ENCODE measurements at places on chromosomes 5 and 9.

DNA sequence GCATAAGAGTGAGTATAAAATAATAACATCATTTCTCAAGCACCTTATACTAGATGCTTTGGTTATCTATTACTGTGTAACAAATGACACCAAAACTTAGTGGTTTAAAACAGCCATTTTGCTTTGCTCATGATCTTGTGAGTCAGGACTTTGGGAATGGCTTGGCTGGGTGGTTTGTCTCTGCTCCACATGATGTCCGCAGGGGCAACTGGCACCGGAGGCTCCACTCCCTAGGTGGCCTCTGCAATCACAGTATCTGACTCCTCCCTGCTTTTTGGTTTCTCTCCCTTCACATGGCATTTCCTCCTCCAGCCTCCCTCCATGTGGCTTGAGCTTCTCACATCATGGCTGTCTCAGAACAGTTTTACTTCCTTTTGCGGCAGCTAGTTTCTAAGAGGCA is 259.5 kb downstream of the GAS1 start:
- DNase-seq, result no peak

DNA sequence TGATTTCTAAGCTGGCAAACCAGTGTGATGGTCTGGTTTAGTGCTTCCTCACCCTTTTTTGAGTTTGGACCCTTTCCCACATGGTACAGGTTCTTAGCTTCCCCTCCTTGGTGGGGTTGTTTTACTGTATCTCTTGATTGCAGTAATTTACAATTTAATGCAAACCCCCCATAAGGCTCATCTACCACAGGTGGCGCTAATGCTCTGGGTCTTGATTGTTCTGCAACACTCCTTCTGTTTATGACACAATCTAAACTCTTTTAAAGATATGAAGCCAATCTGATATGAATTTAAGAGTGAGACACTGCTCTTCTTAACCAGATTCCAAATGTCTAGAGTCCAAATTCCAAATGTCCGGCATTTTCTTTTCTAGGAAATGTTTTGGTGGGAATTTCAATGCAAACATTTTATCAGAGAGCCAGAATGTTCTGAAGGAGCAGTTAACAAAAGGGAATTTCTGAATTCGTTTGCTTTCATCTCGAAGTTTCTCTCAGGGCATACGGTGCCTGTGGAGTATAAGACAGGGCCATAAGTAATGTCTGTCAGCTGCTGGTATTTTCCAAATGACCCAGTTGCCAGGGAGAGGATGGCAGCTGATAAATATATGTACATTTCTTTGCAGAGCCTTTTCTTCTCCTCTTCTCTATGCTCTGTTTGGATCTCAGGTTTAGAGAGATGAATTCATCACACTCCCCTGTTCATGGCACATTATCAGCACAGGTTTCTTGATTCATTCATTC is 246.8 kb downstream of the ARHGAP26 start:
- peak; percentile 22 for DNase-seq

DNA sequence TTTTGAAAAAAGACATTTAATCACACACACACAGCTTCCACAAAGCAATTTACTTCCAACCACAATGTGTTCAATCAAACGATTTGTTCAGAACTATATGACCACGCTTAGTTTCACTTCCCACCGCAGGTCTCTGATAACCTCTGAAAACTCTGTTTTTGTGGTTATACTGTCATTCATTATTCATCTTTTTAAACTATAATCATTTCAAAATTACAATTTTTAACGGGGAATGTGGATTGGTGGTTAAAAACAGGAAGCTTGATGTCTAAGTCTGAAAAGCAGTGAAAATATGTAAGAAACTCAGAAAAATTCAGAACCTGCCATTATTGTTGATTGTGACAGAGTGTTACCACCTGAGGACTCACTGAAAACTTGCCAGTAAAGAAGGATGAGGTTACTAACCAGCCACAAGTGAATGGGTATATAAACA is 12.7 kb upstream of the TMEM174 start:
- no peak for DNase-seq

DNA sequence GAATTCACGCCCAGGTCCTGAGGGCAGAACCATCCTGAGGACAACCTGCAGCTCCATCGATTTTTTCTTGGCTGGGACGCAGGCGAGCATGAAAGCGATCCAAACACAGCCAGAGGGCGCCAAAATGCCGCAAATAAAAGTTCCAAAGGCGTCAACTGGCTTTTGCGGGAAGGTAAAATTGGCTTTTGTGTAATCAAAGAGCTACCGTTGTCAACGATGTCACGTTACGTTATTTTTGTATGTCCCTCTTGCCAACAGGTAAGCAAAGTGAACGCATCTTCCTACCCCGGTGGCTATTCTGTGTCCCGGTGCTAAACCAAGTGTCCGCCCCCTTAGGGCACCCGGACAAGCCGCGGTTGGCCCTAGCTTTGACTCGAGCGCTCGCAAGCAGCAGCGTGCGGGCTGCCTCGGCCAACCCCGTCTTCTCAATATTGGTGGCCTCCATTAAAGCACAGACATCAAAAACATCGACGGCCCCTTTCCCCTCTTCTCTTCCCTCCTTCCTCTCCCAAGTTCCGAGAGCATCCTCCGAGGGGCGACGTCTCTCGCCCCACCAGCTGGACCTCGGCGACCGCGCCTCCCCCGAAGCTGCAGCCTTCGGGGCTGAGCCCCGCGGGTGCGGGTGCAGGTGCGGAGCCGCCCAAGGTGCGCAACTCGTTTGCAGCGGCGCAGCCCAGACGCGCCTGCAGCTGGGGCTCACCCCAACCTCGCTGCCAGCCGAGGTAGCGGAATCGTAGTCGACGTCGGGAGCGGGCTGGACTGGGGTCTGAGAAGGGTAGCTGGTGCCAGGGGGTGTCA is 1.1 kb upstream of the BASP1 start:
- no peak for DNase-seq

DNA sequence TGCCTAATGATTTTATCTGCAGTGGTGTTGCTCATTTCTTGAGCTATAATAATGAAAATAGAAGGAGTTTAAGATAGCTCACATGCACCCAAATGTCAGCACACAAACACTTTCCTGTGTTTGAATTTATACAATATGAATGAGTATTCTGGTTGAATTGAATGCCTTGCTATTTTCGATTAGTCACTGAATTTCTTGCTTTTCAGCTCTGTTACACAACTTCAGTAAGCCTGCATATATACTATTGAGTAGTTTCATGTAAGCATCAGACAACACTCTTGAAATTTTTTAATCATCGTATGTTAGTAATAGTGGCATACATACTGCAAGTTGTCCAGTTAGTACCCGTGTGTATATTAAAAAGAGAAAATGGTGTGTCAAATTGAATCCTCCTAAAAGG is 281.5 kb upstream of the GRIA1 start:
- no peak for DNase-seq

DNA sequence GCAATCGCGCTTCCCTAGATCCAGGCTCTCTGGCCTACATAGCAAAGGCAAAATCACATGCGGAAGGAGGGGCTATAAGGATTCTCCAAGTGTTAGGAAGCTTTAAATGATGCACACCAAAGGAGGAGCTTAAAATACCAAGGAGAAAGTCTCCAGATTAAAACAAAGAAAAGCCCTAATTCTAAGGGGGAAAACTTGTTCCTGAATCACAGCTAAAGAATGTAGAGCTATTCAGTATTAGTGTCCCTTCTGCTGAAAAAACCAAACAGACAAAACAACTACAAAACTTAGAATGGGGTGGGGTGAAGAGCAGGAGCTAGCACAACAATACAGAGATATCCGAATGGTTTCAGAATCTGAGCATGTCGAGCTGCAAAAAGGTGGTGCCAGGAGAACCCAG is 213.7 kb downstream of the DCP2 start:
- DNase-seq, result no peak

GRCh38 chr9:133560311-133560710 is 25.8 kb downstream of the ADAMTSL2 start:
- no peak for DNase-seq

GRCh38 chr9:116933251-116933650 is 246.1 kb downstream of the TRIM32 start:
- DNase-seq, result no peak

DNA sequence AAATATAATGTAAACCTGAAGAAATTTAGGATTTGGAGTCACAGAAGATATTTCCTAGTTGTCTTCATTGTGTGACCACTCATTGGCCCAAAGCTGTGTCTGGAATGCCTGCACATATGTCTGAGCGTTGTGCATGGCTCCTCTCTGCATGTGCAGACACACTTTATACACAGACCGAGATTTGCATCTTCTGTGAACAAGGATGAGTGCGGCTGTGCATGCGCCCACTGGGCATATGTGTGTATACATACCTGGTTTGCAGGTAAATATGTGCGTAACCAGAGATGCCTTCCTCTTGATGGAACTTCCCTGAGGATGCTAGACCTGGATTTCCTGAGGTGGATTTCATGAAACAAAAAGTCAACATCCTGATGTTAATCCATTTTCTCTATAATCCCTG is 19.1 kb downstream of the PHF2 start:
- no peak for DNase-seq

DNA sequence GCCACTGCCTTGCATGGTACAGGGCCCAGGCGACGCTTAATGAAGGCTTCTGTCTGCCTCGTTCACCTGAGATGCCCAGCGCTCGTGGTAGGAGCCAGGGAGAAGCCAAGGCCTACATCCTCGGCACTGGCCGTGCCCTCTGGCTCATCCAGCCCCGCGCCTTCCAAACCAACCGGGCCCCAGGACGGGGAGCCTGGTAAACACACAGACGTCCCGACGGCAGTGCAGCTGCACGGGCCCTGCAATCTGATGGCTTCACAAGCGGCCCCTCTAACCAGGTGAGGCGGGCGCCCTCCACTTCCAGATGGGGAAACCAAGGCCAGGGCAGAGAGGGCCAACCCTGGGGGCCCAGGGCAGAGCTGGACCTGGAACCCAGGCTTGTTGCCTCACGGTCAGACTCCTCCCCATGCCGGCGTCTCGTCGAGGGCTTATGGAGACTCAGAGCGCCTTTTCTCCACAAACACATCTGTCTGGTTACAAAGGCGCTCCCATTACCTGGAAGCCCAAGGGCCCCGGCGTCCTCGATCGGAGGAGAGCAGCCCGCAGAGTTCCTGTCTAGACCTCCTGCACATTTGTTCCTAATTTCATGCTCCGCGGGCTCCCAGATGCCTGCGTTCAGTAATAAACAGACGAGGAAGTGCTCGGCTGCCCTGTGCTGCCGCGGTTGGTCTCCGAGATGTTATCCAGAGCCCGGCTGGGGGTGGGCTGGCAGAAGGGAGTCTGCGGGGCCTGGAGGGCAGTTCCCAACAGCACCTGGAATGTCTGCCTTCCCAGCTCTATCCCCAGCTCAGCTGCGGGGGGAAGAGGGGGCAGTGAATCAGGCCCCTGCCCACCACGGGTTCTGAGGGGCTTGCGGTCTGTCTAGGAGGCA is 23.5 kb downstream of the FAM163B start:
- no peak for DNase-seq

GRCh38 chr5:167664222-167664804 is 627.1 kb upstream of the WWC1 start:
- no peak for DNase-seq

DNA sequence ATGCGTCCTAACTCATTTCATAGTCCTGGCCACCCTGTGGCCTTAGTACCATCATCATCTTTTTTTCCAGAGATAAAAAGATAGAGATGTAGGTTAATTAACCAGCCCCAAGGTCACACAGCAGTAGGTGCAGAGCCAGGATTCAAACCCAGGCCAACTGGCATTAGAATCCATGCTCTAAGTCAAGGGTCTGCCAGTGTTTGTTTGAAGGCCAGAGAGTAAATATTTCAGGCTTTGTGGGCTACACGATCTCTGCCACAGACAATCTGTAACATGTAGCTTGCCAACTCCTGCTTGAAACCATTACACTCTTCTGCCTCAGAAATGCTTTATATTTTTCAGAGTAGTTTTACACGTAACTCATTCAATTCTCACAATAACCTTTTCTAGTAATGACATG is 119.6 kb downstream of the EFNA5 start:
- no peak for DNase-seq

GRCh38 chr5:57338068-57338867 is 144.3 kb downstream of the ACTBL2 start:
- DNase-seq, result no peak

DNA sequence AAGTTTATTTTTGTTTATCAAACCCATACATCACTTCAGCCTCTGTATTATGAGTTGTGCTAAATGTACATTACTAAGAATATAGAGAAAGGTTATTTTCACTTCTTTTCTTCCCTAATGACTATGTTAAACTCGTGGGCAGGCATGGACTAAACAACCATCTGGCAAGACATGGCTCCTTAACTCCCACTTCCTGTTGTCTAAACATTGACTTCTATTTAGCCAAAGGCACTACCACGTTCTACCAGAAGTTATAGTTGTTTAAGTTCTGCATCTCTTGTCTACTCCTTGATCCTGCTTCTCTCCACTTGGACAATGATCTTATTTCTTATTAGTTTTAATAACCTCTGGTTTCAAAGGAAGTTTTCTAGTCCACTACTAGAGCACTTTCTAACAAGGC is 136.1 kb downstream of the MACIR start:
- DNase-seq, result no peak

DNA sequence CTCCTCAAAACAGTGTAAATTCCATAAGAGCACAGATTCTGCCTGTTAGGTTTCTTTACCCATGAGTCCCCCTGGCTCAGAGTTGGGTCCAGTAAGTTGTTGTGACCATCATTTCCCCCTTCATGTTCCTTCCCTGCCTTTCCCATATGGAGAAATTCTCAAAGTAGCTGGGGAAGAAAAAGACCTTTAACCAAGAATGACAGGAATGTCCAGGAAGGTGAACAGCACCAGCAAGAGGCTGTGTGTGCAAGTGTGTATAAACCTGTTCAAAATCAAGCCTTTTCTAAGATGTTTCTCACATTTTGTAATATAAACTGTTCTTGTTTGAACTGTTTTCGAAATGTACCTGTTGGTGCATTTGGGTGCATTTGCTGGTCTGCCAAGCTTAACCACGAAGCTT is 238.2 kb downstream of the SLIT3 start:
- DNase-seq, result no peak

GRCh38 chr9:86098824-86099700 is at the start of gene GOLM1:
Gene GOLM1 (minus strand): TSS chr9:86099558. CDS start chr9:86079320, 20,238 bp downstream.
- DNase-seq, result no peak

GRCh38 chr5:151961557-151961956 is 36.9 kb upstream of the GLRA1 start:
- no peak for DNase-seq

DNA sequence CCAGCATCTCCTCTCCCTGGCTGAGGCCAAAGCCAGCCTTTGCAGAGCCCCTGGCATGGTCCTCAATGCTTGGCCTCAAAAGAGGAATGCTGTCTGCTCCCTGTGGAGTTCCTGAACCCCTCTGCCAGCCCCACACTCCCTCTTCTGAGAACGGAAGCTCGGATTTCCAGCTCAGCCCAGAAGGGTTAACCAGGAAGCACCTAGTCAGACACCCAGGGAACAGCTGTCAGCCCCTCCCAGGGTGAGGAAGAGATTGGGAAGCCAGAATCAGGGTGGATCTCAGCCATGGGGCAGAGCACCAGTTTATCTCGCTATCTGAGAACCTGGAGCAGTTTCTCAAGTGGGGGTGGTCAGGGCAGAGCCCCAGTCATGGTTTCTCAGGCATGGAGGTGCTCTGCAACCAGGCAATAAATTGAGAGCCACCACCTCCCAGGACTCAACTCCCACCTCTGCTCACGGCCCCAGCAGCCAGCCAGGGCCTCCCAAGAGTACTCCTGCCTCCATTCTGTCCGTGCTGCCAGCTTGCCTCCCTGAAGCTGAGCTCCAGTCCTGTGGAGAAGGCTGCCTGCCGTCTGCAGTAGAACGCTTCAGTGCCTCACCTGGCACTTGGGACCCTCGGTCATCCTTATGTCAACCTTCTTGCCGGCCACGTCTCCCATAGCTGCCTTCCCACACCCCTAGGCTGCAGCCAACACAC is 7.6 kb downstream of the FOXE1 start:
- DNase-seq, result no peak

- DNase-seq, result no peak
Observed at GRCh38 chr9:134566196-134566847, 75.3 kb upstream of the COL5A1 start.
